ENCODE measurements at places on chromosomes 6 and 20.

GRCh38 chr6:134669485-134669884, 280.4 kb downstream of the ALDH8A1 start:
- no peak for DNase-seq

- no peak for DNase-seq
These were observed 167.1 kb upstream of the ZNF337 start for GRCh38 chr20:25863536-25864325.

DNA sequence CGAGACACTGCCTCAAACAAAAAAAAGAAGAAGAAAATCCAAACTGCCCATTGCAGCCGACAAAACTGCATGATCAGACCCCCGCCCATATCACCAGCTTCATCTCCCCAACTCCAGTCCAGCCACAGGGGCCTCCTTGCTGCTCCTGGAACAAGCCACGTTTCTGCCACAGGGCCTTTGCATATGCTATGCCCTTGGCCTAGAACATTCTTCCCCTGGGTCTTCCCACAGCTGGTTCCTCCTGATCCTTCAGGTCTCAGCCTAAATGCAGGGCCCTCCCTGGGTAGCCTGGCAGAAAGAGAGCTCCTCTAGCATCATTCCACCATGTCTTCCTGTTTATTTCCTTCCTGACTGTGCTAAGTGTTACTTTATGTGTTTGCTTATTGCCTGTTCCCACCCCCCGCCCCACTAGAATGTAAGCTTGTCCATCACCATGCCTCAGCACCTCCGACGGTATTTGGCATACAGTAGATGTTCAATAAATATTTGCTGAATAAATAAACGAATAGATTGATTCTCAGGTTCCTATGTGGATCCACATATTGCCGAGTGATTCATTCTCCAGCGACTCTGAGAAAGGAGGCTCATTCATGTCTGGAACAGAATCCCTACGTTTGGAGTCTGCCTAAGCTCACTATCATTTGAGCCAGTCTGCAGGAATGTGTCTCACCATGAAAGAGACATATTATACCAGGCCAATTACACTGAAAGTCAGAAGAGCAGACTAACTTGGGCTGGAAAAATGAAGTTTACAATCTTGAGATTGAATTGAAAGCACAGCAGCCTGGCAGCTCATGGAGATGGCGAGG, 56.1 kb downstream of the NFATC2 start:
- DNase-seq = no peak

GRCh38 chr6:56693246-56693607, 50.5 kb upstream of the DST start:
- DNase-seq = no peak

DNA sequence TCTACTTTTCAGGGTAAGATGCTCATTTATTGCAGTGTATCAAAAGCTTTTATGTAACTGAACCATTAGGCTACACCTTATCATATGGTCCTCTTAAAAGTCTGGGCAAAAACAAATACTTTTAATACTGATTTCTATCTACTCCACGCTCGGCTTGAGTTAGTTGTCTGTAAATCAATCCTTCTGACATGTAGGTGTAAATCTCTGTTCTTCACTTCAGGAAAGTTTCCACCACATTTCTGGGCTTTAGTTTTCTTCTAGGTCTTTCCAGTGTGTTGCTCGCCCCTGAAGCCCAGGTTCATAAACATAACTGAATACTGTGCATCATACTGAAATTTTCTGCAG, 89.2 kb upstream of the RNF217 start:
- DNase-seq = no peak

DNA sequence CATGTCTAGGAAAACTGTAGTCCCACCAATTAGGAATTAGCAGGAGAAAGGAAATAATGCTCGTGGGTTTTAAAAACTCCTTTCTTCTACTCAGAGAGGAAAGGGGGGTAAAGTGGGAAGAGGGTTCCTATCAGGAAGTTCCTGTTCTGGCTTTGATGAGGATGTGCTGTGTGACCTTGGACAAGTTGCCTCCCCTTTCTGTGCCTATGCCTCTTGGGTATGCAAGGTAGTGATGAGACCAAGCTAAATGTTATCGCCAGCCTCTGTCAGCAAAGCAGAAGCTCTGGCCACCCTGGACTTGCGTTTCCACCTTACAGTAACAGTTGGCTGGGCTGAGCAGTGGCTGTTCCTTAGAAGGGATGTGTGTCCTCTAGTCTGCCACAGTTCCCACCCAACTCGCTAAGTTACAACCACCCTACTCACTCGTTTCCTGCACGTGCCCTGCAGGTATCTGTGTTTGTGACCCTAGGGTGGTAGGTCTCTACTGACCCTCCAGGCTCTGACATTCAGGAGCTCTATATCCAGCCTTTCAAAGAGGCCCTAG, 110.0 kb downstream of the PREX1 start:
- DNase-seq = no peak

DNA sequence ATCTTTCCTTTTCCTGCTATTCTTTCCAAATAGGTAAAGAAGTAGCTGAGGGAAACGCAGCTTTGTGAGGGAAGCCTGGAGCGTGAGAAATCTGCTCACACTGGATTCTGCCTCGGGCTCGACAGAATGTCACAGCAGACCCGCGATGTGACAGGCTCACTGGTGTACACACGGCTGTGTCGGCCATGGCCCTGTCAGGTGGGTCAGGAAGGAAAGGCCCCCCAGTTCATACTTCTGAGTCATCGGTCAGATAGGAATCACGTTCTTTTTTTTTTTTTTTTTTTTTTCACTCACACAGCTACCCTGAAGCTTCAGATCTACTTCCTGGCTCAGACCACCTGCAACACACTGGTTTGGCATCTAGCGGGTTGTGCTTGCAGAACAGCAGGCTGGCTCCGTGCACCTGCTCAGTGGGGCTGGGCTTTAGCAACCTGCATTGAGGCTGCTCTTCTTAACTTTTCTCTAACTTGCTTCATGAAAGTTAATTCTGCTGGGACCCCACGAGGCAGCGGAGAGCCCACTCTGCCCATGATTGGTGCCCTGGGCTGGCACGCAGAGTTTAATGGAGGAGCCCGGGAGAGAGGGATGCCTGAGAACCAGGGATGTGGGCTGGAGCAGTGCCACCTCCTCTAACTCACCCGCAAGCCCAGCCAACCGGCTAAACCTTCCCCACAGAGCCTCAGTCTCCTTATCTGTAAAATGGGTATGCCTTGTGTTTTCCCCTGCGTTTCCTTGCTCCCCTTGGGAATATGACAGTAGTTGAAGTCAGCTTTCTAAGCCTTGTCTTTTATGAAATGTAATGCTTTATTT, 61.5 kb upstream of the FNDC1 start:
- no peak for DNase-seq

GRCh38 chr20:4111440-4112411, 96.4 kb upstream of the RNF24 start:
- DNase-seq = no peak

- DNase-seq = no peak
These were observed 95.6 kb upstream of the SHLD1 start for GRCh38 chr20:5654557-5654956.

GRCh38 chr6:6788394-6789032, 200.0 kb downstream of the LY86 start:
- no peak for DNase-seq

DNA sequence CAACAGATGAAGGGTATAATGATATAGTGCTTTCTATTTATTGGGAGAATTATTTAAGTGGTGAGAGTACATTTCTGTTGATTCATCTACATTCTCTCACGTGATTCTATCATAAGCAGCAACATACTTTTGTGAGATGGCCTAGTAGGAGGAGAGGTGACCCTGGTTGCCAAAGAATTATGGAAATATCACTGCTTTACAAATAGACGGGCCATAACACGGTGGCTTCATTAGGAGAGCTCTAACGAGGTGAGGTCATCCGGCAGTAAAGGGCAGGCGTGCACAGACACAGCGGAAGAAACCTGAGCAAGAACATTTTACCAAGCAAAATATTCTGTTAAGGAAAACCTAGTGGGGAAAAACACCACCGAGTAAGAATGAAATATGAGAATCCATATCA, 337.4 kb upstream of the QKI start:
- no peak for DNase-seq

- DNase-seq = no peak
These were observed 150.5 kb upstream of the PRSS16 start for GRCh38 chr6:27096834-27097511.

DNA sequence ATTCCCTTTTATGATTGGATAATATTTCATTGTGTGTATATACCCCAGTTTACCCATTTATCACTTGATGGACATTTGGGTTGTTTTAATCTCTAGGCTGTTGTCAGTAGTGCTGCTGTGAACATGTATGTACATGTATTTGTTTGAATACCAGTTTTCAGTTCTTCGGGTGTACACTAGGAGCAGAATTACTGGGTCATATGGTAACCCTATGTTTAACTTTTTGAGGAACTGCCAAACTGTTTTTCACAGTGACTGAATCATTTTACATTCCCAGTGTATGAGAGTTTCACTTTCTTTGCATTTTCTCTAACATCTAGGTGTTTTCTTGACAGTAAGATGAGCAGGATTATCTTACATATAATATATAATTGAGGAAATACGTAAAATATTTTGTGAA, 44.7 kb upstream of the ADIG start:
- no peak for DNase-seq

DNA sequence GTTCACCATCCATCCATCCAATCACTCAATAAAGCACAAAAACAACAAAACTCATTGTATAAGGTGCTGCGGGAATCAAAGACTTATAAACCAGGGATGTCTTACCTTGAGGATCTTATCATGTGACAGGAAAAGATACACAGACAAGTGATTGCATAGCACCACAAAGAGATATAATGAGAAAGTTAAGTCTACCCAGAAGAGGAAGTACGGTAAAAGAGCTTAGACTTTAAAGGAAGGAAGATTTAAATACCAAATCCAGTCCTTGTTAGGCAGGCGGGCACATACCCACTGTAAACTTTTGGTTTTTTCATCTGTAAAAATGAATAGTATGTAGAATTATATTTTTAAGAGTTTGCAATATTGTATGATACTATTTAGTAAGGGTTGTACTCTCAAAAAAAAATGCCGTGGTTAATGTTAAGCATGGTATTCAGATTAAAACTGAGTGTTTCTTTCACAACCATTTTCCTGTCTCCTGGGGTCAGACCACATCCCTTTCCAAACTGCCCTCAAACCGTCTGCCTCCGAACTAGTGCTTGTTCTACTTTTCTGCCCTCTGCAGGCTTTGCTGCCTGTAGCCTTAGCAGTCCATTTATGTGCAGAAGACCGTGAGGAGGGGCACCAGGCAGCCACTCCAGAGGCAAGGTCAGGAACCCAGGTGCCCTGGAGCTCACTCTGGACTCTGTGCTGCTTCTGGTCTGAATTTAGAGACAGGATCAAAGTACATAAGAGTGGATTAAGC, 179.5 kb upstream of the SYNDIG1 start:
- no peak for DNase-seq

DNA sequence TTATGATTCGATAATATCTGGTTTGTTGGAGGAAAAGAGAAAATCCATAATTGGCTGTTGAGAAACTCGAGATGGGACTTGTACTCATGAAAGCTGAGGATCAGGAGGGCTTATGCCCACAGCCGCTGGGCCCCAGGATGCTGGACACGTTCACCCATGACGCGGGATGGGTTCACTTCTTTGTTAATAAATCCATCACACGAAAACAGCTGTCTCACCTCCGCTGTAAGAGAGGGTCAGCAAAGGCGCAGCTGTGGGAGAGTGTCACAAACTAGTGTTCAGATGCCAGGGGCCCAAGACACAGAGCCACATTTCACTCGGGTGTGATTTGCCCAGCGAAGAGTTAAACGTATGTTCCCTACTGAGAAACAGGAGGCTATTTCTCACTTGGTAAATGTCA, 315.1 kb downstream of the THBS2 start:
- no peak for DNase-seq

DNA sequence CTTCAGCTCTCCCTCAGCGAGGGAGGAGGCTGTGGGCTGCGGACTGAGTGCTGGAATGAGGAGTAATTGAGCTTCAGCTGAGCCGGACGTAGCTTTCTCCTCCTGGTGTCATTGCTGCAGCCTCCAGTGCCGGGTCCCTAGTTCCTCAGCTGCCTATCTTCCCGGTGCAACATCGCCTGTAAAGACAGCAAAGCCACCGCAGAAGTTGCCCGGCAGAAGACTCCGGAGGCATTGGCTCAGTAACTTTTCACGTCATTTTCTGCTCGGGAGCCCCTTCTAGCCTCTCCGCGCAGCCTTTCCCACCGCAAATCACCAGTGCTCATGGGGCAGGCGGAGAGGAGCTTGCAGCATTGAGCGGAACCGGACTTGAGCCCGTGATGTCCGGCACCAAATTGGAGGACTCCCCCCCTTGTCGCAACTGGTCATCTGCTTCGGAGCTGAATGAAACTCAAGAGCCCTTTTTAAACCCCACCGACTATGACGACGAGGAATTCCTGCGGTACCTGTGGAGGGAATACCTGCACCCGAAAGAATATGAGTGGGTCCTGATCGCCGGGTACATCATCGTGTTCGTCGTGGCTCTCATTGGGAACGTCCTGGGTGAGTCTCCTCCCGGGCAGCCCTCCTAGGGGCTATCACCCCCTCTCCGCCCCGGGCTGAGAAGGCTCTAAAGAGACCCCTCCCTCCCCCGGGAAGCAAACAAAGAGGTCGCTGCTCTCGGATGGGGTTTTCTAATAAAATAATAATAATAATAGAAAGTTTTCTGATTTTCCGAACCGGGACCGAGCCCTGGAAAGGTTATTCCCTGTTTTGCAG, at the start of gene HCRTR2:
TSS of gene HCRTR2 (plus strand) at position 305 of the 816 bp plus-strand sequence. CDS start at position 378, 73 bp downstream.
- DNase-seq = no peak

DNA sequence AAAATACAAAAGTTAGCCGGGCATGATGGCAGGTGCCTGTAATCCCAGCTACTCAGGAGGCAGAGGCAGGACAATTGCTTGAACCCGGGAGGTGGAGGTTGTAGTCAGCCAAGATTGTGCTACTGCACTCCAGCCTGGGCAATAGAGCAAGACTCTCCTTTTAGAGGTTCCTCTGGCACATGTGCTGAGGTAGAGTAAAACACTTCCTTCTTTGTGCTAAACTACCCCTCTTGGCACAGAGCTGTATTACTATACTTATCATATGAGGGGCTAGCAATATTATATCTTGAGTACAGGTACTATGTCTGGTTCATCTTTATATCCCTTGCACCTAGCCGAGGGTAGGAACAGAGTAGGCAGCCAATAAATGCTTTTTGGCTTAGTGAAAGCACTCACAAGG, 40.2 kb upstream of the SAMHD1 start:
- no peak for DNase-seq

- DNase-seq = no peak
These were observed 671 bp downstream of the E2F1 start for GRCh38 chr20:33685328-33686099.

DNA sequence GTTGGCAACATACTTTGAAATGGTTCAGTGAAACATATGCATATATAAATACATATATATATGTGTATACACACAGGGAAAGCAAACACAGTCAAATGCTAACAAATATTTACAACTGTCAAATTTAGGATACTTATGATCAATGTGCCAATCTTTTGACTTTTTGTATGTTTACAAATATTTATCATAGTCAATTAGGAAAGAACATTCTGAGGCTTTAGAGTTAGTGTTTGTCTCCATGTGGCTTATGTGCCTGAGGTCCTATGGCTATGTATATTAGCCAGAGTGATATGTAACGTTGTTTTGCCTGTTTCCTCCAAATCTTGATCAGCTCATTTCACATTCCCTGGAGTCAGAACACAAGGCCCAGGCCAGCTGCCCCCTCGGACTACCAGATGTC, 126.5 kb upstream of the MAN1A1 start:
- no peak for DNase-seq

GRCh38 chr6:167697316-167697715, 129.4 kb upstream of the AFDN start:
- no peak for DNase-seq

Data from stimulated activated CD4-positive, alpha-beta T cell treated with anti-CD3 and anti-CD28 coated beads, Interleukin-15, amount 100 ng/mL, for 1 hour (primary cell).